Activated effector memory CD4-positive, alpha-beta T cell treated with Interleukin-2 at 50 U/mL for 16 hours (primary cell): ENCODE measurements at places on chromosomes 7 and 10.
A peak's percentile ranks its signal among the peaks of the same experiment; 100 is the strongest.

- DNase-seq = peak; percentile 48
Observed at GRCh38 chr10:110498982-110499795, 1.5 kb downstream of the DUSP5 start.

GRCh38 chr7:74025146-74025545 is 2.8 kb upstream of the ELN start:
- no peak for DNase-seq

GRCh38 chr7:66626331-66626934 is 2.2 kb upstream of the KCTD7 start:
- no peak for DNase-seq

DNA sequence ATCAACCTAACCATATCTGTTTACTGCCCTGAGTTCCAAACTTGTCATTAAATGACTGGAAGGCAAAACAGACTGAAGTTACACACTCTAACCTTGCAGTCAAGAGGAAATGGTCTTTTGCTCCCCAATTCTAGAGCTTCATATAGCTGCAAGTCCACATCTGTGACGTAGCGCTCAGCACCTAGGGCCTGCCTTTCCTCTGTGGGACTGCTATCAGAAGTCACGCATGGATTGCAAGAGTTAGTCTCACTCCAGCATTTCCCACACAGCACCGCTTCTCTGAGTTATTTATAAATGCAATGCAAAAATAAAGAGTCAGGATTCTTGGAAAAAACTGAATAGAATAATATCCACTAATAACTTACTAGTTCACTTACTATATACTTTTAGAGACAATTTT is 96.9 kb downstream of the ELMO1 start:
- no peak for DNase-seq

GRCh38 chr10:112182784-112183328 is 709 bp downstream of the GPAM start:
- DNase-seq = no peak

DNA sequence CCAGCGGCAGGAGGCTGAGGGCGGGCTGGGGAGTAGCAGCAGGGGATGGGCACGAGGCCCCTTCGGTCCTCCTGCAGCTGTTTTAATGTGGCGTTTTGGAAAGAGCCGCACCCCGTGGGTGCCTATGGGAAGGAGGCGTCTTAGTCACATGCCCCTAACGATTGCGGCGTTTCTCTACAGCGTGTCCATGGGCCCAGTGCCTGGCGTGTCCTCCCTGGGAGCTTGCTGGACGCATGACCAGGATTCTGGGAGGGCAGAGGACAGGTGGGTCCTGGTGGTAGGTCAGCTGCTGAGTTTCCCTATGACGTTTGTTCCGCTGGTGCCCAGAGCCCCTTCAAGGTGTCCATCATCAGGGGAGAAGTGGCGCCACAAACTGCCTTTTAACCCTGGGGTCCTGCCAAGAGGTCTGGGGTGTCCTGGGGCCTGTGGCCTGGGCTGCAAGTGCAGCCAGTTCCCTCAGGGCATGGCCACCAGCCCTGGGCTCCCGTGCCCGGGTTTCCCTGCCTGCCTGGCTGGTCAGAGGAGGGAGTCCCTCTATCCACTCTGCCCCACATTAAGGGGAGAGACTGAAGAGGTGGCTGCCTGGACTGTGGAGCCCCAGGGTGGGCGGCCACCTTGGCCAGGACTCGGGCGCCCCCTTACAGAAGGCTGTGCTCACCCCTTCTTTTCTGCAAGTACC is 48.7 kb downstream of the PWWP2B start:
- DNase-seq = no peak

- no peak for DNase-seq
Observed at GRCh38 chr7:22726907-22727713, at the start of gene IL6. Gene IL6 (plus strand): TSS chr7:22727200. CDS start chr7:22727263, 63 bp downstream.

- no peak for DNase-seq
Observed at GRCh38 chr7:155276042-155276799, 21.5 kb upstream of the INSIG1 start.

DNA sequence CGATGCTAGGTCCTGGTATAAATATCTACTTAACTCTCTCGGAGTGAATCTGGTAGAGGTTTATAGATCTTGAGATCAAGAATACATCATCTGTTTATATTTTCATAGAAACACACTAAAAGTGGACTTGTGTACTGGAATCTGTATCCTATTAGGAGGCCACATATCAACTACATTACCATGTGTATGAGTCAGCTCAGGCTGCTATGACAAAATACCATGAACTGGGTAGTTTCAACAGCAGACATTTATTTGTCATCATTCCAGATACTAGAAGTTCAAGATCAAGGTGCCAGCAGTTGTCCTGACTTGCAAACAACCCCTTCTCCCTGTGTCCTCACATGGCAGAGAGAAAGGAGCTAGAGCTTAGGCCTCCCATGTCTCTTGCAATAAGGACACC is 113.9 kb upstream of the PFKP start:
- DNase-seq = no peak

DNA sequence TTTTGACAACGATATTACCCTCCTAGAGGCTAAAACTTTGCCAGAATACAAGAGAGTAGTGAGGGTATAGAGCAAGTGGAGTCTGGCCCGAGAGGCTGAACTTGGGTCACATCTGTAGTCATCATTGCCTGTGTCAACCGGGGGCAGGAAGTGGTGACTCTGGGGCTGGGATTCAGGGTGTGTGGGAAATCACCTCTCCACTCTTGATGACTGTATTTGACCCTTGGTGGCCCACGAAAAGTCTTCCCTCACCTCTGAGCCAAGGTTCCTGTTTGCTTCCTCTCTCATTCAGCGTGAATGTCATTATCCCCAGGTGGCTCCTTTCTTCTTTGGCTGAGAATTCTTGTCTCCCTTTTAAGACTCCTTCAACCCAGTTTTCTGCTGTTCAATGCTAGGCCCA is 240.4 kb downstream of the ABCA13 start:
- DNase-seq = no peak

- DNase-seq = no peak
Observed at GRCh38 chr7:50729962-50730361, 52.7 kb downstream of the GRB10 start.

GRCh38 chr7:78081888-78082287 is 283.3 kb downstream of the PHTF2 start:
- no peak for DNase-seq

GRCh38 chr7:91915401-91916050 is 25.1 kb upstream of the AKAP9 start:
- no peak for DNase-seq

DNA sequence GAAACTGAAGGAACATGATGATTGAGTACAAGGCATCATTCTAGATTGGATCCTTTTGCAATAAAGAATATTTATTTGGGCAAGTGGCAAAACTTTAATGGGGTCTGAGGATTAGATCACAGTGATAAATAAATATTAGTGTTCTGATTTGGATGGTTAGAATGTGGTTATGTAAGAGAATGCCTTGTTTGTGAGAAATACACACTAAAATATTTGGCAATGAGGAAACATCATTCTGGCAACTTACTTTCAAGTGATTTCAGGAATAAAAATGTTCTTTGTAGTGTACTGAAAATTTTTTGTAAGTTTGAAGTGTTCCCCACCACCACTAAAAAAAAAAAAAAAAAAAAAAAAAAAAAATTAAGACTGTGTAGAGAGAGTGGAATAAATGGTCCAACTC is 185.1 kb upstream of the NEBL start:
- DNase-seq = no peak

- no peak for DNase-seq
Observed at GRCh38 chr10:130931256-130931655, 380.3 kb downstream of the TCERG1L start.
